ENCODE measurements at places on chromosomes 1 and 21. TPM values are rescaled to one million over a fixed set of nuclear protein-coding genes. Genes with fewer than 3 reads are reported as not detected.

DNA sequence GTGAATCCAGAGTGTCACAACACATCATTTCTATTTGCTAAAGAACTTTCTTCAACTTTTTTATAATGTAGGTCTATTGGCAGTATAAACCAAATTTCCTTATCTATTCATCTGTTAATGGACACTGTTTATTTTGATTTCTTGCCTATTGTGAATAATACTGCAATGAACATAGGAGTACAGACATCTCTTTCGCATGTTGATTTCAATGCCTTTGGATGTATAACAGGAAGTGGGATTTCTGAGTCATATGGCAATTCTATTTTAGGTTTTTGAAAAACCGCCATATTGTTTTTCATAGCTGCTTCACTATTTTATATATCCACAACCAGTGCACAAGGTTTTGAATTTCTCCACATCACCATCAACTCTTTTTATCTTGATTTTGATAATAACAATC is 198.7 kb downstream of the KCNT2 start:
- no peak for DNase-seq

DNA sequence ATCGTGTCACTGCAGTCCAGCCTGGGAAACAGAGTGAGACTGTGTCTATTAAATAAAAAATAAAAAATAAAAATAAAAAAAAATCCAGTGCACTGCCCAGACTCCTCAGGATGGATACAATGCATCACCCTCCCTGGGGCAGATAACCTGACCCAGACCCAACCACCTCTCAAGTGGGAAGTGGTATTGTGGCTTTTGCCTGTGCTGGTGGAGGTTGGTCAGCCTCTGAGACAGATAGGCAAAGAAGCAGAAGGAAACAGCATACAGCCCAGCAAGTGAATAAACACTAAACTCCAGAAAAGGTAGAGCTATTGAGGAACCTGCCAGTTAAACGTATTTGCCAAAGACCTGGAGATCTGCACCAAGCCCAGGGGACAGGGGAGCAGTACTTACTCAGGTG is 22.0 kb downstream of the HHIPL2 start:
- DNase-seq, result no peak

DNA sequence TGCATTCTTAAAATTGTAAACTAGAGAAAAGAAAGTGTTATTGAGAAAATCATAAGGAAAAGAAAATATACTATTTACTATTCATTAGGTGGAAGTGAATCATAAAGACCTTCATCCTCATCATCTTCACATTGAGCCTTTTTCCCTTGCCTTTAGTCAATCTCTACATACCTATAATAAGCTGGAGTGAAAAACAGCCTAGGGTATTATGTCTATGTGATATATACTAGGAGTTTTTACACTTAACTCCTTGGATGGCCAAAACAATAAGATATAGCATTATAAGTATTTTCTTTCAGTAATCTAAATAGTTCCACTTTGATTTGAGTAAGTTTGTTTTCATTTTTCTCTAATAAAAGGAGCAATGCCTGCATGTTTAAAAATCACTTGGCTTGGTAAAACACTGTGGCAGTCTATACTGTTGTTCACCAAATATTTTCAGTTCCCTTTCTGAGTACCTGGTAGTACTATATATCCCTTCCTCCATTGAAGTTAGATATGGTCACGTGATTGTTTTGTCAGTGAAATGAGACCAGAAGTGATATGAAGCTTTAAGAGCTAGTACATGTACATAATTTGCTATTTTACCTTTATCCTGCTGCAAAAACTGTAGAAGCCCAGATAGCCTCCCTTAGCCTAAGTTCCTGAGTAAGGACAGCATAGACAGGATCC is 78.3 kb downstream of the CLEC20A start:
- DNase-seq, result no peak

The MX2 gene
- 33.4 TPM for total RNA-seq

- no peak for DNase-seq
These were observed 61.9 kb downstream of the DNTTIP2 start for GRCh38 chr1:93816970-93817678.

DNA sequence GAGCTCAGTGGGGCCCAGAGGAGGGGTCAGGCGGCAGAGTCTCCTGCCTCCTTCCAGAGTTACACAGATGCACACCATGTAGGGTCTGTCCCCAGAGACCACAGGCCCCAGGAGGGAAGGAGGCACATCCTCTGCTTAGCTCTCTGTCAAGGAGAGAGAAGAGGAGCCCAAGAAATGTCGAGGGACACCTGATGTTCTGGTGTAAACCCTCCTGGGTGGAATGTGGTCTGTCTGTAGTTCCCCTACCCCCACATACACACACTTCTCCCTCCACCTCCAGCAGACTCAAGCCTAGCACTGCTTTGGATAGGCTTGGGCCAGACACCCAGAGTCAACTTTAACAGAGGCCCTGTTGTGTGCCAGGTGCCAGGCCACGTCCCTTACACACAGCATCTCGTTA is 34.2 kb downstream of the KIF21B start:
- no peak for DNase-seq

- DNase-seq, result no peak
These were observed 23.1 kb upstream of the HFM1 start for GRCh38 chr1:91427741-91428140.

- DNase-seq, result no peak
These were observed 79.8 kb upstream of the ROR1 start for GRCh38 chr1:63693944-63694571.

DNA sequence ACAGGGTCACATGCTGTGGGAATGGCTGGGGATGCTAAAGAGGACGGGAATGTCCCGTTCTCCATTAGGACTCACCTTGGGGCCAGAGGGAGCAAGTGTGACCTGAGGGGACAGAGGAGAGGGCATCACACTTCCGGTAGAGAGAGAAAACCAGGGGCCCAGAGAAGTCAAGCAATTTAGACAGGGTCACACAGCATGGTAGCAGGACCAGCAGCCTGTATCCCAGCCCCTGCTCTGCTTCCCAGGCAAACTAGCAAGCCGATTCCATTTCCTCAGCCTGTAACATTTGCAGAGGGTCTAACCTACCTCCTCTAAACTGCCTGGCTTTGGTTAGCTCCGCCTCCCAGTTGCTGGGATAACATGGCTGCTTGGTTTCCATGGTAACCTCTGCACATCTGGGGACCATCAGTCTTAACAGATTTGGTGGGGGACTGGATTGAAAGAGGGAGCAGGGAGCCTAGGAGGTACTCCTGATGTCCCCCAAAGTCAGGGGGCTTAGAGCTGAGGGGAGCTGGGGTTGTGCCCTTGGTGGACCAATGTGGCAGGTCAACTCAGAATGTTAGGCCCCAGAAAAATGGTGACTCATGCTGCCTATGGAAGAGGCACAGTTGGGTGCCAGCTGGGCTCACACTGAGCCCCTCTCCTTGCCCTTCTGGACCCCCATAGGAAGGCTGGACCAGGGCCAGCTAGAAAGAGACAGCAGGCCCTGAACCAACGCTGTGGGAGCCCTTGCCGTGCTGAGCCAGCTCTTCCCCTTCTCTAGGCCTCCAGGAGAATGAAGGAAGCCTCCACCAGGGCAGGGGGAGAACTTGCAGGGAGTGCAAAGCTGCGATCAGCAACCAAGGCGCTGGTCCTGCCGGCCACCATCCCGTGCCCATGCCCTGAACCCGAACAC is 9.5 kb downstream of the COL16A1 start:
- DNase-seq, result no peak

DNA sequence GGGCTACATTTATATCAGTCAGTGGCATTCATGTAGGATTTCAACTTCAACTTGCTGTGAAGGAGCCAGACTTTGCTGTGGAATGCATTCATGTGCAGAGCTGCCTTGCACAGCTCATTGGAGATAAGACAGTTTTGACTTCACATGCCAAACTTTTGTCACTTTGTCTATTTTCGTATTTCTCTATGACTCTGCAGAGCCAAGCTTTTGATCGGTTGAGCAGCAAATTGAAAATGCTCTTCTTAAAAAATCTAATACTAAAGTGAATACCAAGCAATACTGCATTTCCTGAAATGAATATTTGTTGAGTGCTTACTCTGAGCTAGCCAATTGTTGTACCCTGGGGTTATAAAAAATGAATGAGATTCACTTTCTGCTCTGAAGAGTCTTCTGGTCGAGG is 388.7 kb downstream of the ST6GALNAC3 start:
- no peak for DNase-seq

GRCh38 chr1:20993716-20994575 is 182.8 kb downstream of the EIF4G3 start:
- no peak for DNase-seq

GRCh38 chr21:41120997-41121396 is 47.0 kb upstream of the BACE2 start:
- DNase-seq, result no peak

- no peak for DNase-seq
These were observed 12.4 kb upstream of the TCHH start for GRCh38 chr1:152127673-152128072.

DNA sequence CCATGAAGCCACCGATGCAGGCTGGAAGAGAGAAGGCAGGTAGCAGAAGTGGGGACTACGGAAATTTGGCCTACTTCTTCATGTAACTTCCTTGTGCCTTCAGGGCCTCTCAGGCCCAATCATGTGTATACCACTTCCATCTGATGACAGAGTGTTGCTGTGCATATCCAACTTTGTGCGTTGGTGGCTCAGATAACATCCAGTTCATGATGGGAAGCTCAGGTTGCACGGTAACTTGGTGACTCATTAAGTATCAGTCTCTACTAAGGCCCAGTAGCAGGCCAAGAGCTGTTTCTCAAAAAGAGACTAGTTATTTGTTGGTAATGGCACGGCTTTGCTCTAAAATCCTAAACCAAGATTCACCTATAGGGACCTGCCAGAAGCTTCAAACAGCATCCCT is 117.6 kb downstream of the LTN1 start:
- no peak for DNase-seq

DNA sequence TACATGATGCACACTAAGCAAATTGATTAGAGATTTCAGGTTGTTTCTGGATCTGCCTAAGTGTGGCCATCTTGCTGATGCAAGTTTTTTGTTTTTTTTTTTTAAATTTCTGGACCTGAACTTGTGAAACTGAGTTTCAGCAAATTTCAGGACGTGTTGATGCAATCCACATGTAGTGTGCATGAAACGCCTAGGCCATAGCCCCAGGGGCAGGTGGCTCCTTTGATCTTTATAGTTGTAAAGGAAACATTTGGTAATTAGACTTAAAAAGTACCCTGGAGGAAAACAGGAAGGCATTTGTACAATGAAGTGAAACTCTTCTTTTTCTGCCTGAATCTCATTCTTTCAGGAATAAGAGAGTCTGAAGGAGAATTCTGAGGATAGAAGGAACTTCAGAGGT is 162.2 kb upstream of the LHX8 start:
- DNase-seq, result no peak

The KIF14 gene
- 16.9 TPM for total RNA-seq

DNA sequence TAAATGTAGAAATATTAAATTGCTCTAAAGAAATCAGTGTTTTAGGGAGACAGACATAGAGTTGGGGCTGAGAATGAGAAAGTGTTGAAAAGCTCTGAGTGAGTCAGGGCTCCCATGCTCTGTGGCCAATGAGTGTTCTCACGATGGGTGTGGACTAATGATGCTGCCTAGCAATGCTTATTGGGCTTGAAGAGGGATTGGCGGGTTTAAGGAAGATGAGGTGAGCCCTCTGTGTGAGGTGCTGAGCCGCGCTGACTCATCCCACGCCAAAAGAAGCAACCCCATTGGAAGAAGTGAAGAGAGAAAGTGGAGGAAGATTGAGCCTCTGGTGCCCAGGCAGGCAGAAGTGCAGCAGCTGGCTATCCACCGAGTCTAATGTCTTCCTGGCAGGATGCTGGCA is 65.1 kb upstream of the DPT start:
- DNase-seq, result no peak

DNA sequence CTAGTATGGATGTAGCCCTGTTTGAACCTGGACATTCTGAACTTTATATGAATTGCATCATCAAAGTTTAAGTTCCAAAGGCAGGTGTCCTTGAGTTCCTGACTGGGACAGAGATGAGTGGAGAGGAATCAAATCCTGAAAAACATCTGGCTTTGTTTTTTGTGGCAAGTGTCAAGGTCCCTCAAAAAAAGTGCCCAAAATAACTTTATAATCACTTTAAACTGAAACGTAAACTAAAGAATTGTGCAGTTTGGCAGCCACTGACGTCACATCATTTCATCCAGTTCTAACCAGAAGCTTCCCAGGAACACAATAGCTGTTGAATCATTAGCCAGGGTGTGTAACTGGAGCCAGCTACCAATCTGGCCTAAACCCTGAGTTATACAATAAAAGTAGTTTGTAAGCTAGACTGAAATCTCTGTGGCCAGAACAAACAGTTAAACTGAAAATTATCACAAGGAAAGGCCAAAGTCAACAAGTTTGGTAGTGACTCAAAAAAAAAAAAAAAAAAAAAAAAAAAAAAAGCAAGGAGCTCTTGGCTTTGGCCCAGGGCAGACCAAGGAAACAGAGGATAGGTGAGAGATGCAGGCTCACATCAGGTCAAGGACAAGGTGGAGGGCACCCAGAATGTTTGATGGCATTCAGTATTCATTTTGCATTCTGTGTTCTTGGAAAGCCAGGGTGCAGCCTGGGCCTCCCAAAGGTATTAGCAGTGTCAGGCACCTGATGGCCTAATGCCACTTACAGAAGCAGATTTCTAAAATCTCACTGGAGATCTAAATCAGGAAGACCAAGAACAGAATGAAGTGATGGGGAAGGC is 74.3 kb downstream of the TNFSF18 start:
- DNase-seq, result no peak

DNA sequence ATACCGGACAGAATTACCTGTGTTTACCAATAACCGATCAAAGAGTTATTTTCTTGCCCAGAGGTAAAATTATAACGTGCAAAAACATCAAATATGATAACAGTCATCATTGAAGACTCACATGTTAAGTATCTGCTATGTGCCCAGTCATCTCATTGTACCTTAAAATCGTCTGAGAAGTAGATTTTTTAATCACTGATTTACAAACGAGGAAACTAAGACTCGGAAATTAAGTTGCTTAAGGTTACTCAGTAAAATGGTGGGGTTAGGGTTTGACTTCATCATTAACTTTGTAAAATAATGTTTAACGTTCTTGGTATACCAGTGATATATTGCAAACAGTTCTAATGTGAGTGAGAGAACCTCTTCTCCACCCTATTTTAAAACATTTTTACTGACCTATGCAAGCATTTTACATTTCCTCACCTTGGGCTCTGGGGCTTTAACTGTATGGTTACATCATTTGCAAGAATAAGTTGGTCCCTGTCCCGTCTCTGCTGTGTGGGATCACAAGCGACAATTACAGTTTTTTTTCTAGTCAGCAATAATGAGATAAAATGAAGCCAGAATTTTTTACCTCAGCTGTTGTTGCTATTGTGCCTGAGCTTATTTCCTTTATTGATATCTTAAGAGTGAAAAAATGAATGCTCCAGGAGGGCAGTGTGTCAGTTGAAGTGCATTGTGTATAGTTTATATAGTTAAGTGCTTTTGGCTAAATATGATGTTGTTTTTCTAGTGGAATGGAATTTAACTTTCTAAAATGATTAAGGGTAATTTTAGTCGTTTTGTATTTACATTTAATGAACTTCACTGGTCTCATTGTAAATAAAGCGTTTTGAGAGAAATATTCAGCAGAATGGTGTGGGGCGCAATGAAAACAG is 2.7 kb downstream of the RPRD2 start:
- DNase-seq, result peak; percentile 19

GRCh38 chr1:67382292-67382691 is 47.9 kb downstream of the SERBP1 start:
- no peak for DNase-seq

The LCE3E gene
- not detected for total RNA-seq

- DNase-seq, result no peak
These were observed 32.4 kb upstream of the CYP4A22 start for GRCh38 chr1:47104816-47105215.

The TACSTD2 gene
- not detected for total RNA-seq

Measured in activated naive CD4-positive, alpha-beta T cell treated with anti-CD3 and anti-CD28 coated beads for 36 hours (primary cell).